ENCODE measurements at places on chromosomes 16 and 17.

DNA sequence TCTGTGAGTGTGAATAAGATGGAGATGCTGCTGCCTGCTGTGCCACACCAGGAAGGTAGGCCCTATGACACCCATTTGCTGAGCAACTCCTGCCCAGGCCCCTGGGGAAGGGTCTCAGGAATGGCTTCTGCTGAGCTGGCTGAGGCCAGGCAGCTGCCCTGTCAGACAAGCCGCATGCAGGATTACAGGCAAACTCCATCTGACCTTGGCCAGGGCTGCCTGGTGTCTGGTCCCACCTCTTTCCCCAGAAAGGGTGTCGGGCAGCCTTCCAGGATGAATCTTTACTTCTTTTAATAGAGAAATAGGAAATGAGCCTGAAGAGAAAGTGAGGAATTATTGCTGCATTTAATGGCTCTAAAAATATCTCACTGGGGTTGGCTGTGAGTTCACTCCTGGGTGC is 182.5 kb downstream of the IRX5 start:
- DNase-seq: no peak

- DNase-seq: no peak
Observed at GRCh38 chr17:36524428-36524876, 10.2 kb downstream of the MYO19 start.

DNA sequence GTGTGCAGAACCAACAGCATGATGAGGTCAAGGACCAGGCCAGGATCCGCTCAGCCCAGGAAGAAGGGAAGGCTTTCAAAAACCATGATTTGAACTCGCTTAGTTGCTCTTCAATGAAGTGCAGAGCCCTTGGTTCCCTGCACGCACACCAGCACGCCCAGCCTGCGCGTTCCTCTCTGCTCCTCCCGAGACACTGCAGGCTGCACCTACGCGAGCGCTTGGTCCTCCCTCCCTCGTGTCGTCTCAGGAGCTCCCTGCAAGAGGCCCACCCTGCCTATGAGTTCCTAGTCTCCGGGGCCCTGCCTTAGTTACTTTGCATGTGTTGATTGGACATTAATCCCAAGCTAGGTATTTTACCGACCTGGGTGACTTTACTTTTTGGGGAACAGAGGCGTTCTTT is 132.9 kb upstream of the TNRC6C start:
- no peak for DNase-seq

DNA sequence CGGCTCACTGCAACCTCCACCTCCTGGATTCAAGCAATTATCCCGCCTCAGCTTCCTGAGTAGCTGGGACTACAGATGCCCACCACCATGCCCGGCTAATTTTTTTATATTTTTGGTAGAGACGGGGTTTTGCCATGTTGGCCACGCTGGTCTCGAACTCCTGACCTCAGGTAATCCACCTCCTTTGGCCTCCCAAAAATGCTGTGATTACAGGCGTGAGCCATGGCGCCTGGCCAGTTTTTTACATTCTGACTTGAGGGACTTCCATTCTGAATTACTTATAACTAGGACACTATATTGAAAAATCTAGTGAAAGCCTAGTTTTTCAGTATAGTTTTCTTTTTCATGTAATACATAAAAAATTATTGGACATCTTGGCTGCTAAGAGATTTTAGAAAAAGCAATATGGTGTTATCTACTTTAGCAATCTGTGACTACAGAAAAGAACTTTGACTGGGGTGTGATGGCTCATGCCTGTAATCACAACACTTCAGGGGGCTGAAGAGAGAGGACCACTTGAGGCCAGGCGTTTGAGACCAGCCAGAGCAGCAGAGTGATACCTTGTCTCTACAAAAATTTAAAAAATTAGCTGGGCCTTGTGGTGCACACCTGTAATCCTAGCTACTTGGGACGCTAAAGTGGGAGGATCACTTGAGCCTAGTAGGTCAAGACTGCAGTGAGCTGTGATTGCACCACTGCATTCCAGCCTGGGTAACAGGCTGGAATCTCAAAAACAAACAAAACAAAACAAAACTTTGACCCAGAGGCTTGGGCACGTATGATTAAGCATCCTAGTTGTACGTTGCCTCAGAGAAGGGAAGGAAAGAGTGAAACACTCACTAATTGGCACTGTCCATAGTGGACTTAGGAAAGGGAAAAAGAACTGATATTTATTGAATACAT is 26.8 kb upstream of the GOSR1 start:
- no peak for DNase-seq

DNA sequence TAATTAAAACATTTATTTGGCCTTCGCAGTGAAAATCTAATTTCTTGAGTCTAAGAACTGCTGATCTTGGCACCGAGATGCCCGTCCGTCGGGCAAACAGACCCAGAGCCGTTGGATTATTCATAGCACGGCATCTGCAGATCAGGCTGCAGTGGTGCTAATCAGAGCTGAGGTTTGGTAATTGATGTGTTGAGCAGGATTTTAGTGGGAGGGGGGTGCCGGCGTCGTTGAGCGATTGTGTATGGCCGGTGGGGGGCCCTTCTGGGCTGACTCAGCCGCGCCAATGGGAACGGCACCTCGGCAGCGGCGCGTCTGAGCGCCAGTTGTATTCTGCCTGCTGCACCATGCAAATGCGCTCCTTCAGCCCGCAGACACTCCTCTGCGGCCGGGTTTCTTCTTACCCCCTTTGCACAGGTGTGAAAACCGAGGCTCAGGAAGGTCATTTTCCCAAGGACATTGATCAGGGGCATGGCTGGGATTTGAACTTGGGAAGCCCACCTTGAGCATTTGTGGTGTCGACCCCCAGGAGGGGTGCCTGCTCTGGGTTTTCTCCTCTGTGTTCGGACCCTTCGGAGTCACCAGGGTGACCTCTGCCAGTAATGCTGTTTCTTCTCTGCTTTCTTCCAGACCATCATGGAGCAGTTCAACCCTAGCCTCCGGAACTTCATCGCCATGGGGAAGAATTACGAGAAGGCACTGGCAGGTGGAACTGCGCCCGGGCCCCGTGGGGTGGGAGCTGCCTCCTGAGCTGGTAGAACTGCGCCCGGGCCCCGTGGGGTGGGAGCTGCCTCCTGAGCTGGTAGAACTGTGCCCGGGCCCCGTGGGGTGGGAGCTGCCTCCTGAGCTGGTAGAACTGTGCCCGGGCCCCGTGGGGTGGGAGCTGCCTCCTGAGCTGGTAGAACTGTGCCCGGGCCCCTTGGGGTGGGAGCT is 18.4 kb downstream of the BAIAP2 start:
- no peak for DNase-seq

GRCh38 chr17:19756546-19756945 is 8.4 kb upstream of the ALDH3A1 start:
- no peak for DNase-seq

GRCh38 chr16:84853534-84853933 is 33.7 kb downstream of the CRISPLD2 start:
- no peak for DNase-seq

GRCh38 chr17:17537311-17538099 is 41.3 kb upstream of the RASD1 start:
- no peak for DNase-seq

GRCh38 chr16:54073356-54073755 is 213.2 kb downstream of the IRX3 start:
- no peak for DNase-seq

GRCh38 chr16:85126705-85127378 is 14.6 kb upstream of the CIBAR2 start:
- DNase-seq: no peak

DNA sequence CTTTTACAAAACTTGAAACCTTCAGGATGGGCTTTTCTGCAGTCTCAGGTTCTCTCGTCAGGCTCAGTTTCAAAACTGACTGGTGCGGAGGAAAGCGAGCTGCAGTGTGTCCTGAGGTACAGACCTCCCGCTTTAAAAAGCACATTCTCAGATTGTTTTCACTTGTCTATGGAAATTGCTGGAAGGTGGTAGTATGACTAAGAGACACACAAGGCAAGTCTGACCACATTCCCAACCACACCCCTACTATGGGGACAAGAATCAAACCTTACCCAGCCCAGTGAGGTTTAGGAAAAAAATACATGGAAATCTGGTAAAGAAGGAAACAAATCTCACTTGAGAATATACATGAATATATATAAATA is 18.2 kb downstream of the SRP68 start:
- DNase-seq: no peak

All from NT2/D1 (cell line).